ENCODE measurements at places on chromosomes 6 and 20. TPM values are rescaled to one million over a fixed set of nuclear protein-coding genes. Genes with fewer than 3 reads are reported as not detected.
A peak's percentile ranks its signal among the peaks of the same experiment; 100 is the strongest.

The HTR1E gene
- polyA plus RNA-seq, result not detected

The HLA-DQA1 gene
- not detected for polyA plus RNA-seq

The PPP1R16B gene
- 32.4 TPM for polyA plus RNA-seq

The COX4I2 gene
- not detected for polyA plus RNA-seq

GRCh38 chr6:148044921-148045320 lies 297.7 kb upstream of the SASH1 start:
- DNase-seq, result peak; percentile 12

DNA sequence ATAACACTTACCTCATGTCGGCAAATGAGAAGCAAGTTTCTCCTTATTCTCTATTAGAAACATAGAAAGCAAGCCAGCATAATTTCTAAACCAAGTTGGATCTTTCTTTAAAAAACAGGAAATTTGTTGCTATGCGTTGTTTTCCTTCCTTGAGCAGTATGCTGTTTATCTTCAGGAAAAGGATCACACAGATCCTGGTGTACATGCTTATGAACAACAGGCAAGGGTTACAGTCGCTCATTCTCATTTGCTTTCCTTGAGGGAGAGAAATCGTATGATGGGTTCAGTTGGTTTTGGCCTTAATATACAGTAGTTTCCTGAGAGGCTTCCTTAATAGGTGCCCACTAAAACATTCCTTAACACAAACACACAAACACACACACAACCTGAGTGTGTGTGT lies 118.8 kb downstream of the FYN start:
- peak; percentile 93 for DNase-seq

DNA sequence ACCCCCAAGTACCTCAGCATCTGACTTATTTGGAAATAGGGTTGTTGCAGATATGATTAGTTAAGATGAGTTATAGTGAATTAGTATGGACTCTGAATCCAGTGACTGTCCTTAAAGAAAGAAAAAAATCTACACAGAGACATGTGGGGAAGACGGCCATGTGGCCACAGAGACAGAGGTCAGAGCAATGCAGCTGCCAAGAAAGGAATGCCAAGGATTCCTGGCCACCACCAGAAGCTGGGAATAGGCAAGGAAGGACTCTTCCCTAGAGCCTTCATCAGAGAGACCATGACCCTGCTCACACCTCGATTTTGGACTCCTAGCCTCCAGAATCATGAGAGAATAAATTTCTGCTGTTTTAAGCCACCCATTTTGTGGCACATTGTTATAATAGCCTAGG lies 81.8 kb downstream of the FYN start:
- no peak for DNase-seq

DNA sequence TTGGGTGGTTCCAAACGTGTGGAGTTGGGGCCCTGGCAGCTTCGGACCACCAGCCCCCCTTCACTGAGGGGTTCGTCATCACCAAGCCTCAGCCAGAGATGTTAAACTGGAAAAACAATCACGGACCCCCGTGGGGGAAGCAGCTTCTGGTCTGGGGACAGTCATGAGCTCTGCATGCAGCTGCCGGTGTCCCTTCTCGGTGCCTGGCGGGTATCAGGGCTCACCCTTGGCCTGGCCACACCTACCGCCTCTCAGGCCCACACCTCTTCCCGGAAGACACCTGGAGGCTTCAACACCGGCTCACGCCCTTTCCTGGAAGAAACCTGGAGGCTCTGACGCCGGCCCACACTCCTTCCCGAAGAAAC lies 77.8 kb upstream of the BHLHE23 start:
- no peak for DNase-seq

- no peak for DNase-seq
Measured at GRCh38 chr6:135475292-135475886, 22.2 kb downstream of the AHI1 start.

DNA sequence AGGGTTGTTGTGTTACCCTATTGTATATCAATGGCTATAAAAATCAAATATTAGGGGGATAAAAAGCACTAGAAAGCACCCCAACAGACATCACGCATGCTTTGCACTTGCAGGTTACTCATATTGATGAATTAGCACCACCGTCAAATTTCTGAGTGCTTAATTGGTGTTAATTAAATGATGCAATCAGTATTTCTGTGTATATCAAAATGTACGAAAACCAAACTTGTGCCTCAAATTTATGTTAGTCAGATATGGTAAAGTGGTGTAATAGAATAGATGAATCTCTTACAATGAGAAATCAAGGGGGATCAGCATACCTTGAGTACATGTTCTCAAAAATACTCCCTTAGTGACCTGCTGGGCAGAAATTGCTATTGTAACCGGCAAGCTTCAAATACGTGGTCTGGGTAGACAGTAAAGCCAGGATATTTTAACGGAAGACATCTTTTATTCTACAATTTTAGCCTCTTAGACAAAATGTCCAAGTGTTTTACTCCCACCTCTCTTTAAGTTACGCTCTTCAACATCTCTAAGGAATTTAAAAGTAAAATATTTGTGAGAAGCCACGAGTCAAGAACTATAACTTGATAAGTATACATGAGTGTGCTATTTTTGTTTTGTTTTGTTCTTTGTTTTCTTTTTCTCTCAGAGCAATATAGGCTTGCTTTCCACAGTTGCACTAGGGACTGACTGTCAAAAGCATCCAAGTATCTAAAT lies 166.0 kb downstream of the QKI start:
- DNase-seq, result no peak

- DNase-seq, result no peak
Measured at GRCh38 chr20:44471481-44471882, 4.2 kb upstream of the TTPAL start.

- peak; percentile 45 for DNase-seq
Measured at GRCh38 chr6:75932067-75932466, 140.4 kb downstream of the IMPG1 start.

GRCh38 chr6:141248021-141248799 lies 884.5 kb upstream of the GJE1 start:
- no peak for DNase-seq

GRCh38 chr6:108896111-108896661 lies 48.0 kb downstream of the ARMC2 start:
- peak; percentile 81 for DNase-seq

DNA sequence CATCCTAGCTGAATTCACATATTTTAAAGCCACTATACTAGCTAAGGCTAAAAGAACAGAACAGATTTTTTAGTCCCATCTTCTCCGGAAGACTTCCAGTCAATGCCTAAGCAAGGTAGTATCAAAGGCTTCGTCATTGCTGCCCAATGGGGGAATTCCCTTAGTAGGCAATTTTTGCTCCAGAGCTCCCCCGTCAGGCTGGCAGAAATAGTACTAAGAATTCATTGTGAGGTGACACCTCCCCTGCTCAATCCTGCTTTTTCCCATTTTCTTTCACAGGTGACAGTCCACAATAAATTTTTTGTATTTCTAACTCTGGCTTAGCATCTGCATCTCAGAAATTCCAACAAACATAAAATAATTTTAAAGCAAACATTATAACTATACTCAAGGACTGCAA lies 52.8 kb upstream of the SRSF6 start:
- no peak for DNase-seq

DNA sequence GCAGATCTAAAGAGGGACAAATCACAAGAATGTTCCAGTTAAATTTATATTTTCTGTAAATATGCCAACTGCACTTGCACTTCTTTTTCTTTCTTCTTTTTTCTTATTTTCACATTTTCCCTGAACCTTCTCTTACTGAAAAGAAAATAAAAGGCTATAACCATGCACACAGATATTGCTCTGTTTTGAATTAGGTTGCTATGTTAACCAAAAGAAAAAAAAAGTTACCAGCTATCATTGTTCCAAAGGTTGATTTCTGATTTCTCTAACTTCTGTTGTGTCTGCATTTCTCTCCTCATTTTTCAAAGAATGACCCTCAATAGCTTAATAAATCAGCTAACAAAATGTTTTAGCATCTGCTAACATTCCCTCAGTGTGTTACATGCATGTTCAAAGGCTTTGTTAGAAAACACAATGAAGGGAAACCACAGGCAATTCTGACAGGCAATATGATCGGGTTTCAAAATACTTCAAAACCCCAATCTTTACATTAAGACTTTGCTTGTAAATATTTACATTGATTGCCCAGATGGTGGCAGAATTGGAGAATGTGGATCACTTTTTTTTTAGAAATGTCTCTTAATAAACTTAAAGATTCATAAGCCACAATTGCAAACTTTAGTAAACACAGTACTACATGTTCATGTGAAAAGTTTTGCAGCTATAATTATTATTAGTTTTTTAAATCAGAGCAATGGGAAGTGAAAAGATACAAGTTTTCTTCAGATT lies 928.3 kb upstream of the FLRT3 start:
- no peak for DNase-seq

DNA sequence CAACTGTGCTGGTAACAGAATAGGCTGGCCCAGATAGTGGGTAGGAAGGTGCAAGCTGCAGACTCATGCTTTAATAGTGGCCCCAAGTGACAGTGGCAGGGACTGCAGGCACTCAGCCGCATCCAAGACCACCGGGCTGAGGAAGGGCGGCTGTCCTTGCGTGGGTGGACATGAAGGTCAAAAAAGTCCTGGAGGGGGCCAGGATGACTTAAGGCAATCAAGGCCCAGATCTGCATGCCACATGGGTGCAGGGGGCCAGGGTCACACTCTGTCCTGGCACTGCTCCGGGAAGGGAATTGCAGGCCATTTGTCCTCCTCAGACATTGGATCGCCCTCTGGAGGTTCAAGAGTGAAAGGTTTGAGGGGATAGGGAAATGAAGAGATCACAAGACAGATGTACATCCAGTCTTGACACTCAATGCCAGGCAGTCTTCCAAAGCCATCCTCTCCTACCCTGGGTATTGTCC lies 10.4 kb upstream of the VNN2 start:
- peak; percentile 32 for DNase-seq

DNA sequence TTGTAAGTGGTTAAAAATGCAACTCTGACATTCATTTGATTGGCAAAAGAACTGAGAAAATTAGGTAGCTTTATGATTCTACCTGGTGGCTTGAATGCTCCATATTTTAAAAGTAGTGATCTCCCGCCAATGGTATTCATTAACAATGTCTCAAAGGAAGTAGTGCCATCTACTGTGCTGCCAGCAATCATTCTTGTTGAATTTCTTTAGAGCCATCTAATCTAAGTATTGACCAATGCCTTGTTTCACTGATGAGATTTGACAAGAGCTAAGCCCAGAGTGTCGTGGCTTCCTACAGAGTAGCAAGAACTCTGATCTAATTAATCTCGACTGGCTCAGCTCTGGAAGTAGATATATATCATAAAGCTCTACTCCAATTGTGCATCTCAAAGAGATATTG lies 696.7 kb downstream of the C6orf118 start:
- no peak for DNase-seq

DNA sequence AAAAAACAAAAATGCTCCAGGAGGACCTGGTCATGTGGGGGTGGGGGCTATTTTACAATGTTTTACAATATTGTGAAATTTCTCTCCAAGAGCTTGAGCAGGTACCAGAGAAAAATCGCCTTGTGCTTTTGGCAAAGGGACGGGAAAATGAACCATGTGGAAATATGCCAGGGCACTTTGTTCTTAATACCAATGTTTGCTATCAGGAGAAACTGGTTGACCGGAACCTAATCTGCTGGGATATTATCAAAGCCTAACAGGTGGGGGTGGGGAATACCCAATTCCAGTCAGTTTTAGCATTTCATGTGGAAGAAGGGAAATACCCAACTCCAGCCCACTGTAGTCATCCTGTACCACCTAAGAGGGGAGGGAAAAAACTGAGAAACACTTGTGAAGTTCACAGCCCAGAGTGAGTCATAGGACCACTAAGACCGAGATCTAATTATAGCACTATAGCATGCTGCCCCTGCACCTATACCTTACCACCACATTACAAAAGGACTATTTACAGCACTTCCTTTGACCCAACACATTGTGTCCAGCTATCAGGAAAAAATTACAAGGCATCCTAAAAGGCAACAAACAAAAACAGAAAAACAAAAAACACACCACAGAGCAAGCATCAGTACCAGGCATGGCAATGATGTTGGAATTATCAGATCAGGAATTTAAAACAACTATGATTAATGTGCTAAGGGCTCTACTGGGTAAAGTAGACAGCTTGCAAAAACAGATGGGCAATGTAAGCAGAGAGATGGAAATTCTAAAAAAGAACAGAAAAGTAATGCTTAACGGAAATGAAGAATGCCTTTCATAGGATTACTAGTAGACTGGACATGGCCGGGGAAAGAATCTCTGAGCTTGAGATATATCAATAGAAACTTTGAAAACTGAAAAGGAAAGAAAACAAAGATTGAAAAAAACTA lies 84.1 kb upstream of the POPDC3 start:
- DNase-seq, result no peak

GRCh38 chr6:168611691-168612090 lies 170.7 kb downstream of the SMOC2 start:
- DNase-seq, result no peak

DNA sequence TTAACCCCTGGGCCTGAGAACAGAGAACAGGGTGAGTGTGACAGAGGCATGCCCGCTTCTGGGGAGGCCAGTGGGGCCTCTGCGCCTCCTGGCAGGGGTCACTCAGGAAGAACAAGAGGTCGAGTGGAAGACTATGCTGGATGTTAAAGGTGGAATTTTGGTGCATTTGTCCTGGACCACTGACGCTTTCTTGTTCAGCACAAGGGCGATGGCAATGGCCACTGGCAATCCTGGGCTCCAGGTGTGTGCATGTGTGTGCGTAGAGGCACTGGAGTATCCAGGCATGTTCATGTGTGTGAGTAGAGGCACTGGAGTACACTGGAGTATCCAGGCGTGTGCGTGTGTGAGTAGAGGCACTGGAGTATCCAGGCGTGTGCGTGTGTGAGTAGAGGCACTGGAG lies 23.5 kb upstream of the NPBWR2 start:
- no peak for DNase-seq

DNA sequence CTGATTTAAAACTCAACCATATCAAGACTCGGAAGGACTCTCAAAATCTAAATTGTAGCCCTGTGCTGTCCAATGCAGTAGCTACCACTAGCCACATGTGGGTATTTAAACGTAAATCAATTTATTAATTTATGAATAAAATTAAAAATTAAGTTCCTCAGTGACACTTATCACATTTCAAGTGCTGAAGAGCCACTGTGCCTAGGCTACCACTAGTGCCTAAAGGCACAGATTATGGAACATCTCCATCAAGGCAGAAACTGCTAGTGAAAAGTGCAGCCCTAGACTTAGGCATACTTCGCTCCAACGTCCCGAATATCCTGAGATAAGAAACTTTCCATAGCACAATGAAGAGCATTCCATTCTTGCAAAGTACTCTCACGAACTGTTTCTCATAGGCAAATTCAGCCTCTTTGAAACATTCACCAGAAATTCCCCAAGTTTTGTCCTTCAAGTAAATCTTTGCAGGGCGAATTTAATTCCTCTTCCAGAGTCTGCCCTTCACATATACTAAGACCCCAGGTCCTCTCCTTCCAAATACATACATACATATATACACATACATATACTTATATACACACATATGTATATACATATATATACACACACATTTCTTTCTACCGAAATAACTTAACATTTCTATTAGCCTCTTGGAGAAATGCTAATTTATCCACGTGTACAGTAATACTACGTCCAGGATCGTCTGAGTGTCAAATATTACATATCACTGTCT lies 1.3 kb downstream of the SUPT3H start:
- DNase-seq, result peak; percentile 50

DNA sequence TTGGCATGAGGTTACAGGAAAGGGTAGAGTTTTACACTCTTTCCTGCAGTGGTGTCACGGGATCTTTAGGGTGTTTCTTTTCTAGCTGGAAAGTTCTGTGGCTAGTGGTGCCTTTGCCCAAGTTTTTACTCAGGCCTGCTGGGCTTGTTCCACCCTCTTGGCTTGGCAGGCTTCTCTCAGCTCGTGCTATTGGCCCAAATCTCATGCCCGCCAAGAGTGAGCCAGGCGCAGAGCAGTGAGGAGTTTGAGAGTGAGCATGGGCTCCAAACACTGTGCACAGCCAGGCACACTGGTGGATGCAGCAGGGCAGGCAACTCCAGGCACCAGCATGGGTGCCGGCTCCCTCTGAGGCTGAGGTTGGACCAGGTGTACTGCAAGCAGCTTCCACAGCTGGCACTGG lies 206.5 kb downstream of the SAMD5 start:
- no peak for DNase-seq

All from endothelial cell of umbilical vein (primary cell).